MCF 10A (cell line): ENCODE measurements at places on chromosomes 16 and 17.
A peak's percentile ranks its signal among the peaks of the same experiment; 100 is the strongest.

DNA sequence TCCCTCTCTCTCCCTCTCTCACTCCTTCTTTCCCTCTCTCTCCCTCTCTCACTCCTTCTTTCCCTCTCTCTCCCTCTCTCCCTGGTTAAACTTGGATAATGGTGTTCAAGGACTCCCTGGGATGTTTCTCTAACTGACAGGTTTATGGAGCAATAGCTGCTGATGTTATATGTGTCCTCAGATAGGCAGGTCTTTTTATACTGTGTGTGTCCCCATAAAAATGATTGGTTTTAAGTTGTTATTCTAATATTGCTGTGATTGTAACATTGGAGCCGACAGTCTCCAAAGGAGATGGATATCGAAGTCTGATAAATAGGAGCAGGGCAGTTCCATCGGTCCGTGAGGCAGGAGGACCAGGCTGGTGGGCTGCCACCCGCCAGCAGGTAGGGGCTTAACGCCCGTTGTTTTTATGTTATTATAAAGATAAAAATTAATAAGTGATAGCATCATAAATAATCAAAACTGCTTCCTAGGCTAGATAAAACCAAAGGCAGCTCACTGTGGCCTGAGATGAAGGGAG, 38.1 kb upstream of the C16orf82 start:
- no peak for DNase-seq

DNA sequence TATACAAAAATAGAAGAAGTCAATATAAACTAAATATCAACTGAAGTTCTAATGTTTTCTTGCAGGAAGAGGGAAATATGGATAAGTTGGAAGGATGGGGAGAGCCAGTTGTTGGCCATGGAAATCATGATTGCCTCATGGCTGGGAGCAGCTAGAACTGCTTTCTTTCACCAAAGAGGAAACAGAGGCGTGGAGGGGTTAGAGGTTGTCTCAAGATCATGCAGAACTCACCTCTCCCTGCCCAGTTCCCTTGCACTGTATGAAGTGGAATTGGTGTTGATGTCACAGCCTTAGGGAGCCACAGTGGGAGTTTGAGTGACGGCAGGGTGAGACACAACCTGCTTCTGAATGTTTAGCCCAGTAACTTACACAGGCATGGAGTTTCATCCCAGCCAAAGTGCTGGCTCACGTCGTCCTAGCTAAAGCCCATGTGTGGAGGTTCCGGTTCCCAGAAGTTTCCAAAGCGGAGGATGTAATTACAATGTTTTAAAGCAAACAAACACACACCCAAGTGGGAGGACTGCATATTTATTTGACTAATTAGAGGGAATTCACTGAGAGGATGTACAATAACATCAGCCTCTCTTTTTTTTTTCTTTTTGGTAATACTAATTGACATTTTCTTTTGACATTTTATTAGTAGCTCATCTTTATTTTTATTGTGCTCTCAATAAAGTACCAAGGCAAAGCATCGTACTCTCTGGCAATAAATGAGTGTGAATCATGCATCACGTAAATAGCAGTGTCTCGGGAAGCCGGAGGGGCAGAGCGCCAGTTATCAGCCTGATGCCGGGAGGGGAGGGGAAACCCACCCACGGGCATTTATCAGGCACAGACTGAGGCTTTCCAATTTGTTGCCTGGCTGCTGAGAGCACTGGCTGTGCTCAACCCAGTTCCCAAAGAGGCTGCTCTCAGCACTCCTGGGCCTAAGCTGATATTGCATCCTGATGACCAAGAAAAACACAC, 118.7 kb upstream of the CDH5 start:
- no peak for DNase-seq

DNA sequence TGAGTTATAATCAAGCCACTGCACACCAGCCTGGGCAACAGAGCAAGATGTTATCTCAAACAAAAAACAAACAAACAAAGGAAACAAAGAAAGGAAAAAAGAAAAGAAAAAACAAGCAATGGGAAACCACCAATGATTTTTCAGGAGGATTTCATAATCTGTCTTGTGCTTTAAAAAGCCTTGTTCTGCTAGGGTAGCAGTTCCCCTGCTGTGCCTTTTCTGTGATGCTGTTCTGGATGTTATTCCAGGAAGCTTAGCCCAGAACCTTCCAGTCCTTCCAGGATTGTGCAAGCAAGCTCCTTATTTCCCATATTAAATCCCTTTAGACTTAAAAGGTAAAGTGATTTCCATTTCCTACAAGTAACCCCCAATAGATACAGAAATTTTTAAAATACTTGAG, 171.1 kb downstream of the ABCC12 start:
- no peak for DNase-seq

DNA sequence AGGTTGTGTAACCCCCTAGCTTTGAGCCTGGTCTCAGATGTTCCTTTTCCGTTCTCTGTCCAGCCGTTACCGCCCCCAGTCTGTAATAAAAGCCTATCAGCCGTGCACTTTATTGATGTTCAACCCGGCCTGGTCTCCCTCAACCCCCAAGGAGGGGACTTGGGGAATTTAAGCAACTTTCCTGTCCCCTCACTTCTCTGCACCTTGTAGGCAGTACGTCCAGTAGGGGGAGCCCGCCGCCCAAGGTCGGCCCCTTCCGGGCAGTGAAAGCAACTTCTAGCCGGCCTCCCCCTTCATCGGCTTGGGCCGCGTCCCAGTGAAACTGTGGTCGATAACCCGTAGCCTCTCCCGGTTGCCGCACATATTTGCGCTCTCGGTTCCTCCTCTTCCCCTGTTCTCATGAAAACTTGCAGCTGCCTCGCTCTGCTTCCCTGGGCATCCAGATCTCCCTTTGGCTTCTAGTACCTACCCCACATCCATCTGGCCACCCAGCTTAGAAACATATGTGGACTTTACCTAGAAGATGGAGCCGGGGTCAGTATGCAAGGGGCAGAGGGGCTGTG, 7.9 kb downstream of the PNPO start:
- DNase-seq: peak; percentile 86

GRCh38 chr17:48546137-48546923, 1.4 kb upstream of the HOXB2 start:
- DNase-seq: no peak

DNA sequence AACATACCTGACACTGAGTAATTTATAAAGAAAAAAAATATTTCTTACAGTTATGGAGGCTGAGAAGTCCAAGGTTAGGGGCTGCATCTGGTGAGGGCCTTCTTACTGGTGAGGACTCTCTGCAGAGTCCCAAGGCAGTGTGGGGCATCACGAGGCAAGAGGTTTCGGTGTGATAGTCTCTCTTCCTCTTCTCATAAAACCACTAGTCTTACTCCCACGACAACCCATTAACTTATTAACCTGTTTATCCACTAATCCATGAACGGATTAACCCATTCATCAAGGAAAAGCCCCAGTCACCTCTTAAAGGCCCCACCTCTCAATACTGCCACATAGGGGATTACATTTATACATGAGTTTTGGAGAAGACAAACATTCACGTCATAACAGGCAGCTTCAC, 20.1 kb downstream of the CIITA start:
- no peak for DNase-seq

DNA sequence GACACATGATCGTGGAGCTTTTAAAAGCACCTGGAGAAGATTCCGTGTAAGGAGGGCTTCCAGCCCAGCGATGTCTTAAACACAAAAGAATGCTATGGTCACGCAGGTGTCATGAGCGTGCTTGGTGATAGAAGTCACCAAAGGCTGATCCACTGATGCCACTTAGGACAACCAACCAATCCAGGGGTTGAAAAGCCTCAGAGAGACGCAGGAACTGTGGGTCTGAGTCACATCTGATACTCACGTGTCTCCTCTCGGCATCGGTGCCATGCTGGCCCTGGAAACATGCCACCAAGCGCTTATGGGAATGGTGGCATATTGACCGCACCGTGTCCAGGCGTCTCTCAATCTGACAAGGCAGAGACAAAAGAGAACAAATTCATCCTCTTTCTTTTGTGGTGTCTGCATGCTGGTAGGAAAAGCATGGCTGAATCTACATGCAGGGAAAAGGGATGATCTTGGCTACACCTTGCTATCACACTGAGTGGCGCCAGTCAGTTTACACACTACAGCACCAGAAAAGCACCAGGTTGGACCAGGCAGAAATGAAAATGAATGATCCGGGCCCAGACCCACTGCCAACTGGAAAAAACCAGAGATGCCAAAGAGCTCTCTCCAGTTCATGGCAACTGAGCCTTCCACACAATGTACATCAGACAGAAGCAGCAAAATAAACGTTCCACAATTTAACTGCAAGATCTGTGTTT, 38.0 kb downstream of the ARHGAP17 start:
- no peak for DNase-seq

GRCh38 chr16:30108059-30108850, 5.1 kb downstream of the GDPD3 start:
- DNase-seq: no peak

DNA sequence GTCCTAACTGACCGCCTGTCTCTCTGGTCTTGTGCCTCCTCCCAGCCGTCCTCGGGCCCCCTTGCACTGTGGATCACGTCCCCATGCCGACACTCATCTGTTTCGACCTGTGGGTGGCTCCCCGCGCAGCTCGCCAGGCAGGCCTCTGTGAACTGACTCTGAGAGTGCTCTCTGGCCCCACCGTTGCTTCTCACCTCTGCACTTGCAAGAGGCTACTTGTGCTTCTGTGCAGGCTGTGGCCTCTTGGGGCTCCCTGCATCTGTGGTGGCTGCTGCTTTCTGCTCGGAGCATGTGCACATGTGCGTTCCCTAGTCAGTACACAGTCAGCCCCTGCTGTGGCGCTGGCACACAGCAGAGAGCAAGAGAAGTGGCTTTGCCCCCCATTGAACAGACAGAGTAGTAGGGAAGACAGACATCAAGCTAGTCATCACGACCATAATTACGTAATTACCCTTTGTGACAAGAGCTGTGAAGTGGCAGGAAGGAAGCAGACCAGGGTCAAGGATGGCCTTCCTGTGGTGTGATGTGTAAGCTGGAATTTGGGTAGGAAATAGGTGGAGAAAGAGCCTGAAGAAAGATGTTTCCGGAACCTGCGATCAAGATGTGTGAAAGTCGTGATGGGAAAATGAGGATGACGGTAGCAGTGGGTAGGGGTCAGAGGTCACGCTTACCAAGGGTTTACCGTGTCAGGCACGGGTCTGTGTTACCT, 256.0 kb upstream of the CACNG5 start:
- no peak for DNase-seq

DNA sequence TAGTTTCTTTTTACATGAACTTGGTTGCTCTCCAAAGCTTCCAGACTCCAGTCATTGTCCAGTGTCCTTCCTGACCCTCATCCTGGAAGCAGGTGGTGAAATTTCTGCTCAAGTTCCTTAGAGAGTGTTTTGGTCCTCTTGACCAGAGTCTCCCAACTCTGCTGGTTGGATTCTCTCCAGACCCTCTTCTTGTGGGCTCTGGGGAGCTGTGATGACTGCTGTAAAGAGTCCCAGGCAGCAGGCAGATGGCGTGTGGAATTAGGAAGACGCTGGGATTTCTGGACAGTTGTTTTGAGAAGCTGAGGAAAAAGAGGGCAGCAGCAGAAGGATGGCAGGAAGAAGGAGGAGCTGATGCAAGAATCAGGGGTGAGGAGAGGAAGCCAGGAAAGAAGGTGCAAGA, 1.6 kb upstream of the SEZ6 start:
- DNase-seq: no peak

- DNase-seq: peak; percentile 40
Measured at GRCh38 chr17:64128787-64129514, 993 bp downstream of the ERN1 start.

DNA sequence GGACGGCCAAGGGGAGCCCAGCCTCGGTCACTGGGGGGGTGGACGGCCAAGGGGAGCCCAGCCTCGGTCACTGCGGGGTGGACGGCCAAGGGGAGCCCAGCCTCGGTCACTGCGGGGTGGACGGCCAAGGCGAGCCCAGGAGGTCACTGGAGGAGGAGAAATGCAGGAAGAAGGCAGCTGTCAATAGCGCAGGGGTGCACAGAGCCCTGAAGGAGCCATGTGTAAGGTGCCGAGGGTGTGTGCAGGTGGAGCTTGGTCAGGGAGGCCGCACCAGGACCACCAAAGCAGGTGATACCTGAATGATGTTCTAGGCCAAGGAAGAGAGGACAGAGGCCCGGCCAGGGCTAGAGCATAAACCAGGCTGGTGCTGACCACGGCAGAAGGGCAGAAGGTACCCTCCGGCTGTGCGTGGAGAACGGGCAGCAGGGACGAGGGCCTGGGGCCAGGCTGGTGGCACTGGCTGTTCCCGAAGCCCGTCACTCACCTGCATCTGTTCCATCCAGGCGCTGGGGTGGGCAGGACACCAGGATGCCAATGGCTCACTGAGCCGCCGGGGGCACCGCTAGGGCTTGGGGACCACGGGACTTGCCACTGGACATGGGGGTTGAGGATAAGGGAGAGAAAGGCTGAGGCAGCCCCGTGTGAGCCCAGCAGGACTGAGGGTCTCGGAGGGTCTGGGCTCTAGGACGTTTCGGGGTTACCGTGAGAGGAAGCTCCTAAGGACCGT, 5.9 kb upstream of the CCDC57 start:
- no peak for DNase-seq

- peak; percentile 61 for DNase-seq
Measured at GRCh38 chr17:17874478-17874877, 37.7 kb upstream of the SREBF1 start.

- DNase-seq: no peak
Measured at GRCh38 chr17:54235571-54235970, 412.8 kb downstream of the KIF2B start.

- DNase-seq: peak; percentile 46
Measured at GRCh38 chr17:57086069-57086930, 1.3 kb downstream of the AKAP1 start.

DNA sequence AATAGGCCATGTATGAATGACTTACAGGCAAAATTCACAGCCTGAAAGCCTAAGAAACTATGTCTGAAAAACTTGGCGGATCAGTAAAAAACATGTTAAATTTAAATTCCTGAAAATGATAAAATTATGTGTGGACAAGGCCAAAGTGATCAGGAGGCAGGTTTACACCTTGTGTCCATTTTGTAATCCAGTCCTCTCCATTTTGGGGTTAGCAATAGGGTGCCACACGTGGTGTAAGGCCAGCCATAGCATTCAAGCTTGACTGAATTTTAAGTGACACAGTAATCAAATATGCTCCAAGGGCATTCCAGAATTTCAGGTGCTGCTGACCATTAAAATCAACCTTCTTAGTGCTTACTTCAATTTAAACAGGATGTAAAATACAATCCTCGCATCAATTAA, 2.7 kb downstream of the RNF43 start:
- DNase-seq: peak; percentile 60

GRCh38 chr16:50425648-50426047, 56.9 kb upstream of the BRD7 start:
- DNase-seq: no peak

GRCh38 chr16:67902831-67903230, 9.8 kb downstream of the PSKH1 start:
- DNase-seq: no peak

DNA sequence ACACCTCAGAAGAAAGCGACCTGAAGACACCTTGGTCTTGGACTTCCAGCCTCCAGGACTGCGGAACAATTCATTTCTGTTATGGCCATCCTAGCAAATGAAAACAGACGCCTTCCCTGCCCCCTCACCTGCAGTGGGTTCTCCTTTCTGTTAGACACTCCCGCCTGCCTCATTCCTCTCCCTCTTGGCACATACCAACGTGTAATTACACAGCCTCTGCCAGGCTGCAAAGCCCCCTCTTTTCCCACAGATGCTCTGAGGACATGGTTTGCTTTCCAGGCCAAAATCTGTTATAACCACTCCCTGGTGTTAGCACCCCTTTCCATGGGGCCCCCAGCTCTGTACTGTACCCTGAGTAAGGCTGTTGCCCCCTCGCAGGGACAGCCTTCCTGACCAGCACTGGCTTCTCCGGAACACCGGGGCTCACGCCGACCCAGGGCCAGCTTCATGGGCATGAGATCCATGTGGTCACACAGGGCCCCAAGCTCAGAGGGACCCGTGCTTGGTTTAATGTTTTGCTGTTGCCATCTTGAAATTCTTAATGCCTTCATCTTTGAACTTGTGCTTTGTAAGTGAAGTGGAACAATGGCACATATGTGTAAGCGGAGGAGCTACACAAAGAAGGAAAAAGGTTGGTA, 64.1 kb downstream of the SDK2 start:
- no peak for DNase-seq
